GM10248 (cell line): ENCODE measurements at places on chromosomes 16 and 17.

DNA sequence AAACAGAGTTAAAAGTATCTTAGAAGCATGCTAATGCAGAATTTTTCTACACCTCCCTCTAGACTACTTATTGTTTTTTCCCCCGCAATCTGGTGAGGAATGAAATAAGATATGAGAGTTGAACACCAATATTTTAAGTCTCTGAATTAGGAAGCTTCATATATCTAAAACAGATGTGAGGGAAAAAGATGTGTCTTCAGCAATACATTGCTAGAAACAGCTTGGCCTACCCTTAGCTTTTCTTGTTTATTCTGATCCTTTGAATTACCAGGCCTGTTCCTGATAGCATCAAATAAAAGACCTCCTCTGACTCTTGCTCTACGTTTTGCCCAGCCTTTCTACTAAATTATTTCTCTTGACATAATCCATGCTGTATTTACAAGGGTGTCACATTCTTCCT is 221.8 kb downstream of the CDH11 start:
- no peak for DNase-seq

DNA sequence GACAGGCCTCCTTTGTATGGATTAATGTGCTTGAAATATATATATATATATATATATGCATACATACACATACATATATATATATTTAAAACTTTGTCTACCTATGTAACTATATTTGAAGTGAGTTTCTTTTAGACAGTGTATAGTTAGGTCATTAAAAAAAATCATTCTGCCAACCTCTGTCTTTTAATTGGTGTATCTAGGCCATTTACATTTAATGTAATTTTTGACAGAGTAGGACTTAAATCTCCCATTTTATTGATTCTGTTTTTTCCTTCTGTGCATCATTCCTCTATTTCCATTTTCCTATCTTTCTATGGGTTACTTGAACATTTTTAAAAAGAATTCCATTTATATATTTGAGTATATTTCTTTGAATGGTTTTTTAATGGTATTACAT is 125.2 kb downstream of the IRF8 start:
- no peak for DNase-seq

GRCh38 chr16:7239547-7239946 is 93.1 kb upstream of the RBFOX1 start:
- no peak for DNase-seq

GRCh38 chr17:31224366-31224765 is 72.7 kb downstream of the OMG start:
- no peak for DNase-seq

DNA sequence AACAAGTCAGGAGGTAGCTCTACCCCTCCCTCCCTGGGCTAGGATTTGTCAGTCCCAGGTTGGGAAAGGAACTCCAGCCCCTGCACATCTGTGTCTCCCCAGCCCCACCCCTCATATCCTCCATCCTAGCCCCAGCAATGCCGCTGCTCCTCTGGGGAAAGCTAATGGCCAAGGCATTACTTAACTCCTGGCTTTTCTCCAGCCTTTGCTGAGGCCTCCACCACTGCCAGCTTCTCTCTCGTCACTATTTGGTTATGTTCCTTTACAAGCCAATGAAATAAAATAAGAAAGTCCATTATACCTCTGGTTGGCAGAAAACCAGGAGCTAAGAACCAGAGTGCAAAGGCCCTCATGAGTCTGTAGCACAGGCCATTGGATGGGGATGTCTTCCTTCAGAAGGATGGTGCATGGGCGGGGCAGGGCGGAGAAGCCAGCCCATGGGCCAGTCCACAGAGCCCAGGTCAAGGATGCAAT is 171.0 kb downstream of the CCDC182 start:
- no peak for DNase-seq

GRCh38 chr16:9647981-9648701 is 534.1 kb downstream of the GRIN2A start:
- DNase-seq, result peak; percentile 20

GRCh38 chr16:370979-371514 is 709 bp upstream of the MRPL28 start:
- DNase-seq, result no peak

DNA sequence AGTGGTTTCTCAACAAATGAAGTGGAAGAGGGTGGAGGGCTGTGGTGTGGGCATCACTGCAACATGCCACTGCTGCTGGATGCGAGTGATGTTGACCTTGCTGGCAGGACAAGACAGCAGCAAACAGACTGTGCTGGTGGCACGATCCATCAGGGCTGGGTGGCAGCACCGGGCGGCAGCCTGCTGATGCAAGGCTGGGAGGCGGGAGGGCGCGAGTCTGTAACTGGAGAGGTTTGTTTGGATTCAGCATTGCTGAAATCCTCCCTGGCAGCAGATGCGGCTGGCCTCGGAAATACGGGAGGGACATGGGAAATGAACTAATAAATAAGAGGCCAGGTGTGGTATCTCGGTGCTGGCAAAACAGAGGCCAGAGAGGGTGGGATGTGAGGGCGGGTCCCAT is 224.2 kb downstream of the ENGASE start:
- no peak for DNase-seq

- DNase-seq, result no peak
Observed at GRCh38 chr17:46737326-46737725, 81.2 kb downstream of the WNT3 start.

GRCh38 chr16:424623-425081 is 797 bp upstream of the RAB11FIP3 start:
- no peak for DNase-seq

DNA sequence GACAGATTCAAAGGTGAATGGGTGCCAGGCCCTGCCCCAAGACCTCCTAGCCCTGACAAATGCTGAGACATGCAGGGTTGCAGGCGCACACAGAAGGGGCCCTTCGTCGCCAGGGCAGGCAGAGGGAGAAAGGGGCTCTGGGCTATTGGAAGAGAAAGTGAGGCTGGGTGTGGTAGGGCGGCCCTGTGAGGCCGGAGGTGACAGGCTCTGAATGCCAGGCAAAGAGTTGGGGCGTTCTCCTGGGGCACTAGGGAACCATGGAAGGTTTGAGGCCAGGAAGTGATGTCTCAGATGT is 26.4 kb upstream of the NXPH3 start:
- peak; percentile 15 for DNase-seq

- no peak for DNase-seq
Observed at GRCh38 chr17:67520916-67521774, 144.1 kb downstream of the PITPNC1 start.

GRCh38 chr17:60435244-60436167 is 13.2 kb downstream of the CHCT1 start:
- DNase-seq, result peak; percentile 79

DNA sequence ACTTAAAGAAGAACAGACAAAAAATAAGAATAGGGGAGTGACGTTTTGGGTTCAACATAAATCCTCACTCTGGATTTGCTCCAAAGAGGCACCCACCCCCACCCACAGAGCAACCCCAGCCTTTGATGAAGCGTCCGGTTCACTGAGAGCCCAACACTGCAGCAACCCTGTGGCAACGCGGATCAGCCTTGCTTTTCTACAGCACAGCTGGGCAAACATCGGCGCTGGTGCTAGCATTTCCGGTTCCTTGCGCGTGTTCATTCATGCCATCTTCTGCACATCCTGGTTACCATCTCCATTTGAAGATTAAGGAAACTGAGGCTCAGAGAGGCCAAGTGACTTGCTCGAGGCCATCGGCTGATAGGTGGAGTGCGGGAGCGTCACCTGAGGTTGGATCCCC is 8.7 kb upstream of the GINS2 start:
- DNase-seq, result no peak

GRCh38 chr16:73142053-73142854 is 94.3 kb upstream of the ZFHX3 start:
- DNase-seq, result no peak

DNA sequence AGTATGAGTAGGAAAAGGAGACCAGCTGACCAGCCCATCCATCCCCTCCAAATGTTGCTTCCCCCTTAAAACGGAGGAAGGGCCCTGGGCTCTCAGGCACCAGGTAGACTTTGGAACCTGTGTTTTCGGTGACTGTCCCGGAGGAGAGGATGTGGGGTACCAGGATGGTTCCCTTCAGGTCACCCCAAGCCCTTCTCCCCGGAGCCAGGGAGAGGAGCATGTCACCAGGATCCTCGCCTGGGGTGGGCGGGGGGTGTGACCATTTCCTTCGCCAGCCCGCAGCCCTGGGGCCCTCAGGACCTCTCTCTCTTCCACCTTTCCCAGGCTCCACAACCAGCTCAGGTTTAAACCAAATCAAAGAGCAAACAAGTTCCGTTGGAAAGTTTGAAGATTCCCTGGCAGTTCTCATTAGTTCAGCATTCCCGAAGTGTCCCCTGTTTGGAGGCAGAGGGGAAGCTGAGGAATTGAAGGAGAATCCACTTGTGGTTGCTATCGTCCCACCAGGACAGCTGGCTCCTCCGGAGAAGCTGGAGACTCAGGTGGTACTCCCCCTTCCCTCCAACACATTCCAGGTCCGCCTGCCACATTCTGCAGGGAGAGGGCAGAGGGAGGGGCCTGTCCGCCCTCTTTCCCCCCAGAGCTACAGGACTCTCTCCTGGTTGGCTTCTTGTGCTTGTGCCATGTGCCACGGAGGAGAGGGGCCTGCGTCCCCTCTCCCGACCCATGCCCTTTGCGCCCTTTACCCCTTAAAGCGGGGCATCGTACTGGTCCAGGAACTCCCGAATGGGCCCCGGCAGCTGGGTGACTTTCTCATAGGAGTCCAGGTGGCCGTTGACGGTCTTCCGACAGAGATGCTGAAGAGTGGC is 2.0 kb downstream of the SOCS3 start:
- no peak for DNase-seq

GRCh38 chr17:75130632-75131277 is 787 bp downstream of the NT5C start:
- peak; percentile 56 for DNase-seq

DNA sequence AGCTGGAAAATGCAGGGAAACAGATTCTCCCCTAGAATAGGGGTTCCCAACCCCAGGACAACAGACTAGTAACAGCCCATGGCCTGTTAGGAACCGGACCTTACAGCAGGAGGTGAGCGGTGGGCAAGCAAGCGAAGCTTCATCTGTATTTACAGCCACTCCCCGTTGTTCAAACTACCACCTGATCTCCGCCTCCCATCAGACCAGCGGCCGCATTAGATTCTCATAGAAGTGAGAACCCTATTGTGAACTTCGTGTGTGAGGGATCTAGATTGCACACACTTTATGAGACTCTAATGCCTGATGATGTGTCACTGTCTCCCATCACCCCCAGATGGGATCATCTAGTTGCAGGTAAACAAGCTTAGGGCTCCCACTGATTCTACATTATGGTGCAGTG is 3.5 kb downstream of the CD300LB start:
- no peak for DNase-seq

- DNase-seq, result no peak
Observed at GRCh38 chr17:76166906-76167305, 25.9 kb upstream of the FOXJ1 start.

- DNase-seq, result no peak
Observed at GRCh38 chr17:17172990-17173389, 33.1 kb downstream of the PLD6 start.

DNA sequence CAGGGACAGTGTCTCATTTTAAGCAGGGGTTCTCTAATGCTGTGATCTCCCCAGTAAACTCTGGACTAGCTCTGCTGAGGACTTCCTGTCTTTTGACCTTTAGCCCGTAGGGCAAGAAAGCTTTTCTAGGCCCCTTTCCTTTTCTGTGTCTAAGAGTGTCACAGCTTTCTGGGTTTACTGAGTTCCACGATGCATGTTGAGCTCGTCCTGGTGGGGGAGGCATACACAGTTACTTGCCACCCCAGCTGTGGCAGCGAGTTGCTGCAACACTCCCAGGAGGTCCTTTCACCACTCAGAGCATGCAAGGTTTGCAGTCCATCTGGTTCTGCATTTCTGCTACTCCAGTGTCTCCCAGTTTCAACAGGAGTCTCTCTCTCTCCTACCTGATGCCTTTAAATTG is 23.7 kb downstream of the NOD2 start:
- DNase-seq, result no peak

GRCh38 chr17:43846963-43847371 is at the start of gene CD300LG:
Gene CD300LG, plus strand, starts transcription at chr17:43847176. Its CDS starts 41 bp downstream, at chr17:43847217.
- no peak for DNase-seq

- DNase-seq, result no peak
Observed at GRCh38 chr16:82241469-82242052, 71.5 kb upstream of the MPHOSPH6 start.

DNA sequence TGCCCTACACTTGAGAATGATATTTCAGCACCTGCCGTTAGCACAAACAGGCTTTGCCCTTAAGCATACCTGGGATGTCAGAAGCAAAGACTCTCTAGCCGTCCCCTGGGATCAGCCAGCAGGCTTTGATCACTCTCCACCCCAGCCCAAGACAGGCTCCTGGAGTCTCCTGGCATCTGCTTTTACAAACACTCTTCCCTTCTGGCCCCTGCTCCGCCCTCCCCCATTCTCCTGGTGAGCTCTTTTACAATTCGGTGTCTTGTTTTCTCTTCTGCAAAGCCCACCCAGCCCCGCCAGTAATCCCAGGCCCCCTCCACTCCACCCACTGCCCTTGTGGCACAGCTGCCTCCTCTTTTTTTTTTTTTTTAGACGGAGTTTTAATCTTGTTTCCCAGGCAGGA is 50.4 kb downstream of the KATNIP start:
- DNase-seq, result no peak

DNA sequence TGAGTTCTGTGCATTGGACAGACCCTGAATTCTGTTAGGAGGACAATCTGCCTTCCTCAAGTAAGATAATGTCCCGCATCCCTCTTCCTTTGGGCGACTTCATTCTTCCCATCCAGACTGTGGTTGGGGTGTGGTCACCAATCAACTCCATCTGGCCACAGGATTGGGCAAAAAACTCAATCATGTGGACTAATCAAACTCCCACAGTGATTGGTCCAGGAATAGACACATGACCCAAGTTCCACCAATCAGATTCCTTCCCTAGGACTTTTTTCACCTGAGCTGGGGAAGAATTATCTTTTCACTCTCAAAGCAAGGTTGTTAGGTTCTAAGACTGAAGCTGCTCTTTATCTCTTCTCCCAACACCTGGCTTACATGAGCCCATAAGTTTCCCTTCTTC is 13.2 kb upstream of the NKD1 start:
- no peak for DNase-seq

- peak; percentile 70 for DNase-seq
Observed at GRCh38 chr16:19375561-19376158, 42.0 kb upstream of the TMC5 start.

DNA sequence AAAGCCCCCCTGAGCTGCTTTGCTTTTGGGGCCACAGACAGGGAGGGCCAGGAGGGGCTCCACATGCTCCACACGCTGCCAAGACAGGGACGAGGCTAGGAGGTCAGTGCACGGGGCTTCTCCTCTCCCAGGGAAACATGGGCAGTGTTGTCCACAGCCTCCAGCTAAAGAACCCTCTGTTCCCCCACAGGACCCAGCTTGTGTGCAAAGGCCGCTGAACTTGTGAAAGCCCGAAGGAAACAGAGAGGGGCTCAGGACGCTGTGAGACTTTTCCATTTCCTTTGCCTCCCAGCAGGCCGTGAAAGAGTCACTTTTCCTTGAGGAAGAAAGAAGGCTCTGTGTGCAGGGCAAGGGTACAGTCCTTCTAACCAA is 9.7 kb downstream of the CDRT4 start:
- no peak for DNase-seq

- DNase-seq, result no peak
Observed at GRCh38 chr17:30219833-30220232, 15.7 kb downstream of the SLC6A4 start.
